ENCODE measurements at places on chromosomes 13 and 19. TPM values are rescaled to one million over a fixed set of nuclear protein-coding genes. Genes with fewer than 3 reads are reported as not detected.
A peak's percentile ranks its signal among the peaks of the same experiment; 100 is the strongest.

DNA sequence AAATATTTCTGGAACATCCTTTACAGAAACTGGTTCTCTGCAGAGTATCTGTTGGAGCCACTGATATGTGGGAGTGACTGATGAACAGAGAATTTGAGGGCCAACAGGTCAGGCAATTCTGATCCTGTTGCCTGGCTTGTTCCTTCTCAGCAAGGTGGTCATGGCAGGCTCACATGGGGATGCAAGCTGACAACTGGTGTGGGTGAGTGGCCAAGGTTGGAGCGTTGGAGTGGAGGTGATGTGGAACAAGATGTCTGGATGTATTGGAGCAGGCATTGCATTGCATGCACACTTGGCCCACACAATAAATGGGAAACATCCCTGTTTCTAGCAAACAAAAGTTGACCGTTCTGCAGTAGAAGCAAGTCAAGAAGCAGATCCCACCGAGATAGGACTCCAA is 380.7 kb downstream of the ZNF536 start:
- H3K4me1 ChIP-seq: no peaks in the 10 kb centered on the region
- H3K4me3 ChIP-seq: no peak overlapping the region
- H3K36me3 ChIP-seq: no peaks in the 10 kb centered on the region
- no peak overlapping the region for H3K27ac ChIP-seq
- H3K27me3 ChIP-seq: no peaks in the 10 kb centered on the region
- DNase-seq: no peak

The ZNF578 gene
- 0.27 TPM for polyA plus RNA-seq

DNA sequence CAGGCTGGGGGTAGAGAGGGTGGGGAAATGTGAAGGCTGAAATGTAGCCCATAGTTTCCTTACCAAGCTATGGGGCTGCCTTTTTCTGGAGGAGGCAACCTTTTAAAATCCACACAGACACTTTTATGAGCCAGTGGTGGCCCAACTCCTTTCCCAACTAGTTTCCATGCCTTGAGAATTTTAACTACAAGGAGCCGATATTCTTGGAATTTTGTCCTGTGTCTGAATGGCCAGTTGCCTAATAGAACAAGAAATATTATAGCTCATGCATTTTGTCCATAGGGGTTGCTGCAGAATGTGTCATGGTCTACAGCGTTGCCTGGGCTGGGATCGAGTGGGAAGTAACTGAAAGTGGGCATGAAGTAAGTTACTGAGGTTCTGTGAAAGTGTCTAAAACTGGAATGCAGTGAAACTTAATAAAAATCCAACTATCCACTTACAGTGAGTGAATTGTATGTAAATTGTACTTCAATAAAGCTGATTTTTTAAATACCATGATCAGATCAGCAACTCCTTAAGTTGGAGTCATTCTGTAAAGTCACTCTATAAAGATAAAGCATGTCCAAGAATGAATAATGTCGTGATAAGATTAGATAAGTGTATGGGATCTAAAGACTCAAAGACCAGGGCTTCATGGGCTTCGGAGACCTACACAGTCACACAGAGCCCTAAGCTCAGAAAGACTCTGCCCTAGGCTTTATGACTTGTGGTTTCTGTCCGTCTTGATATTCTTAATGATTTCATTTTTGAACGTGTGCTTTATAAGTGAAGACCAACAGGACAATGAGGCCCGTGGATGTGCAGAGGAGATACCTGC is 122.6 kb upstream of the FNDC3A start:
- H3K27me3 ChIP-seq: no peaks in the 10 kb centered on the region
- DNase-seq: no peak
- no peaks in the 10 kb centered on the region for H3K36me3 ChIP-seq
- H3K4me1 ChIP-seq: no peaks in the 10 kb centered on the region
- H3K4me3 ChIP-seq: no peak overlapping the region
- H3K27ac ChIP-seq: no peak overlapping the region

DNA sequence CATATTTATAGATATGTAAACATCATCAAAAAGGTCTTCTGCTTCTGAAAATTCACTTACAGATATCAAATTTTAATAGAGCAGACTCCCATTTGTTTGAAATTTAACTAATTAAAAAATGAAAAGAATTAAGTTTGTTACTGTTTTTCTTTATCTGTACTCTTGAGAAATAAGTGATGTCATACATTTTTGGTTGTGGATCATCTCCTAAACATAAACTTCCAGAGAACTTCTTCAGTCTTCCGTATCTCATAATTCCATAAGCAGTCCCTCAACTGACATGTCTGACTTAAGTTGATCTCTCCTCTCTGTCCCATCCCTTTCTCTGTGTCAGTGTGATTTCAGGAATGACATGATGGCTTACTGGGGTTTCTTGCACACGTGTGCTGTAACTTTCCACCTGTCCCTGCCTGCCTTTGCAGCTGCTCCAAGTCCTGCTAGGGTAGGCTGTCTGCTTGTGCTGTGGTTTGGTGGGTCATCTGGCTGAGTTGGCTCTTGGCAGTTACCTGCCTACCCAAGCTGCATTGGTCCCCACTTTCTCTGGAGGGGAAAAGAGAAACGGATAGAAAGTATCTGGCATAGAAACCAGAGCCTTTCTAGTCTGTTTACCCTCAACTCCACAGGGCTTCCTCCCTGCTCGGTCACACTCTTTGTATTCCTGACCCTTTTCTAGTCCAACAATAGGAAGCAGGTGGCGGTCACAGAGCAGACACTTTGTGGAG is 127.1 kb downstream of the GGACT start:
- H3K27ac ChIP-seq: no peak overlapping the region
- no peak for DNase-seq
- H3K4me3 ChIP-seq: no peak overlapping the region

- H3K27me3 ChIP-seq: no peaks in the 10 kb centered on the region
- H3K4me3 ChIP-seq: no peak overlapping the region
- H3K4me1 ChIP-seq: peaks cover 11% of the 10 kb centered on the region
- no peak for DNase-seq
- H3K36me3 ChIP-seq: peaks cover 3% of the 10 kb centered on the region
Observed at GRCh38 chr19:5993201-5993600, 15.3 kb upstream of the RANBP3 start.

The PSG6 gene
- polyA plus RNA-seq: not detected

DNA sequence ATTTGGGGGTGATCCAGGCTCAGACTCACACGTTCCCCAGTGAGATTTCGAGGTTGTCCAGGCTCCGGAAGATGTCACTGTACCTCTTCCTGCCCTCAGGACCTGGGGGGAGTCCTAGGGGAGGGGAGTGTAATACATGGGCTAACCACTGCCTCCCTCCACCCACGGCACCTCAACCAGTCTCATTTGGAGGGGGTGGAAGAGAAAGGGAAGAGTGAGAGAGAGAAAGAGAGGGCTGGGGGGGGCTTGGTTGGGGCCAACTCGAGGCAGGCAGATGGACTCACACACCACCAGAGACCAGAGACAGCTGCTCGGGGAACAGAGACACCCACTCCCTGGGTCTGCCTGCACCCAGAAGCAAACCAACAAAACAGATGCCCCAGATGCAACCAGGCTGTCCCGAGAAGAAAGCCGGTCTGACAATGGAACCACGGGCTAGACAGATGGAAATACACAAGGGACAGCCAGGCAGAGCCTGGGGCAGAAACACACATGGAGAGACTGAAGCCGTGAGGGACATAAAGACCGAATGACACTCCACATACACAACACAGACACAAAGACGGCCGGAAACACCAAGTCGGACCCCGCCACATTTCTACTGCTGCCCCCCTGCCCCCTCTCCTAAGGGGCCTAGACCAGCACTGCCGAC is 825 bp downstream of the GMIP start:
- H3K4me1 ChIP-seq: no peaks in the 10 kb centered on the region
- H3K36me3 ChIP-seq: peaks cover 19% of the 10 kb centered on the region
- H3K27ac ChIP-seq: no peak overlapping the region
- peak overlapping the region; percentile 64 for H3K4me3 ChIP-seq

DNA sequence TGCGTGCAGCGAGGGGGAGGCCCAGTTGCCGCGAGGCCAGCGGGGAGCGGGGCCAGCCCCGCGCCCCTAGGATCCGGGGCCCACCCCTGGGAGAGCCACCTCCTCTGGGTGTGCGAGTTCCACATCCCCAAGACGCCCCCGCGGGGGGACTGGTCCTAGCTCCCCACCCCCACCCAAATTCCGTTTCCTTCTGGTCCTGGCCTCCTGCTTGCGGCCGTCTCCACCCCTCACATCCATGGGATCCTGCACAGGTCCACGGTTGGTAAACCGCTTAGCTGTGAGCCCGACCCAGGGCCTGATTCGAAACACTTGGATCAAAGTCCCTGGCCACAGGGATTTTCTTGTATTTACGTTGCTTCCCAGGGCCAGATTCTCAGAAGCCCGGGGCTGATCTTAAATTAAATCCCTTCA is 324 bp upstream of the FBXO17 start:
- H3K27me3 ChIP-seq: peaks cover 3% of the 10 kb centered on the region
- no peaks in the 10 kb centered on the region for H3K4me1 ChIP-seq
- peak overlapping the region; percentile 82 for H3K27ac ChIP-seq
- peaks cover 13% of the 10 kb centered on the region for H3K36me3 ChIP-seq
- DNase-seq: peak; percentile 60
- no peak overlapping the region for H3K4me3 ChIP-seq

GRCh38 chr19:55590109-55590508 is 9.2 kb downstream of the FIZ1 start:
- no peak for DNase-seq
- no peak overlapping the region for H3K4me3 ChIP-seq
- H3K27me3 ChIP-seq: no peaks in the 10 kb centered on the region

- H3K4me3 ChIP-seq: no peak overlapping the region
- H3K27me3 ChIP-seq: no peaks in the 10 kb centered on the region
- H3K36me3 ChIP-seq: no peaks in the 10 kb centered on the region
- no peak overlapping the region for H3K27ac ChIP-seq
Observed at GRCh38 chr13:112261924-112262323, 114.2 kb upstream of the SPACA7 start.

GRCh38 chr19:33638167-33639034 is 16.6 kb downstream of the CHST8 start:
- H3K27ac ChIP-seq: no peak overlapping the region
- H3K27me3 ChIP-seq: no peaks in the 10 kb centered on the region
- H3K4me3 ChIP-seq: no peak overlapping the region
- H3K36me3 ChIP-seq: no peaks in the 10 kb centered on the region

DNA sequence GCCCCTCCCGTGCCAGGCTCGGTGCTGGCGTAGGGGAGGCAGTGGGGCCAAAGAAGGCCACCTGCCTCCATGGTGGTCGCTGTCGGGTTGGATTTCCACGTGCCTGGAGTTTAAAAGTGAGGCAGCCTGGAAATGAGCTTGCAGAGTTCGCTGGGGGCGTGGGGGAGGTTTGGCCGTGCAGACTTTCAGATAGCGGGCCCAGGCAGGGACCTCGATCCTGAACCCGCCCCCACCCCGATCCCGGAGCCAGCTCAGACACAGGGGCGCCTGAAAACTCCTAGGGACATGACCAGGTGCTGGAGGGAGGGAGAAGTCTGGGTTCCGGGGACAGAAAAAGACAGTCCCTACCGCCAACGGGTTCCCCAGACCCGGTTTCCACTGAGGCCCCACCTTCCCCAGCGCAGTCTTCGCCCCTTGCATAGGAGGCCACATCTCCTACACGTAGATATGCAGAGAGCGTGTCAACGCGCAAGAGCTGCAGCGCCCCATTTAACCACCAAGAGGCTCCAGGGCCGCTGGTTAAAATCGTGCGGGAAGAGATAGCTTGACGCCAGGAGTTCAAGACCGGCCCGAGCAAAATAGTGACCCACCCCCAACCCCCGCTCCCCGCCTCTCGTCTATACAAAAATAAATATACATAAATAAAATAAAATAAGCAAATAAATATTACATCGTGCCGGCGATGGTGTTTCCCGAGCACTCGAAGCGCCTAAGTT is 8.5 kb downstream of the CCDC8 start:
- H3K27me3 ChIP-seq: no peaks in the 10 kb centered on the region
- no peaks in the 10 kb centered on the region for H3K36me3 ChIP-seq
- DNase-seq: no peak
- peak overlapping the region; percentile 38 for H3K4me3 ChIP-seq
- H3K4me1 ChIP-seq: no peaks in the 10 kb centered on the region
- H3K27ac ChIP-seq: no peak overlapping the region

- DNase-seq: no peak
- no peaks in the 10 kb centered on the region for H3K27me3 ChIP-seq
- no peak within 1 kb of the TSS for H3K4me3 ChIP-seq
- H3K4me1 ChIP-seq: no peaks in the 10 kb centered on the region
- no peak within 1 kb of the TSS for H3K27ac ChIP-seq
Observed at GRCh38 chr19:3135961-3136683, at the start of gene GNA15. Gene GNA15 (plus strand): TSS chr19:3136033. CDS start chr19:3136451, 418 bp downstream.

DNA sequence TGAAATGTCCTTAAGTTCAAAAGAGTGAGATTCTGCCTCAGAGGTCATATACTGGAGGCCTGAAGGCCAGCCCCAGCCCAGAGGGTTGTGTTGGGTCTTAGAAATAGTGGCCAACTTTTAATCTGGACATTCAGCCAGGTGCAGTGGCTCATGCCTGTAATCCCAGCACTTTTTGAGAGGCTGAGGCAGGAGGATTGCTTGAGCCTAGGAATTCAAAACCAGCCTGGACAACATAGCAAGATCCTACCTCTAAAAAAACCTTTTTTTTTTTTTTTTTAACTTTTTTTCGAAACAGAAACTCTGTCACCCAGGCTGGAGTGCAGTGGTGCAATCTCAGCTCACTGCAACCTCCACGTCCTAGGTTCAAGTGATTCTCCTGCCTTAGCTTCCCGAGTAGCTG is 15.5 kb downstream of the DPF1 start:
- no peak for DNase-seq
- no peak overlapping the region for H3K4me3 ChIP-seq
- H3K36me3 ChIP-seq: peaks cover 47% of the 10 kb centered on the region
- no peaks in the 10 kb centered on the region for H3K27me3 ChIP-seq
- H3K27ac ChIP-seq: no peak overlapping the region
- no peaks in the 10 kb centered on the region for H3K4me1 ChIP-seq

DNA sequence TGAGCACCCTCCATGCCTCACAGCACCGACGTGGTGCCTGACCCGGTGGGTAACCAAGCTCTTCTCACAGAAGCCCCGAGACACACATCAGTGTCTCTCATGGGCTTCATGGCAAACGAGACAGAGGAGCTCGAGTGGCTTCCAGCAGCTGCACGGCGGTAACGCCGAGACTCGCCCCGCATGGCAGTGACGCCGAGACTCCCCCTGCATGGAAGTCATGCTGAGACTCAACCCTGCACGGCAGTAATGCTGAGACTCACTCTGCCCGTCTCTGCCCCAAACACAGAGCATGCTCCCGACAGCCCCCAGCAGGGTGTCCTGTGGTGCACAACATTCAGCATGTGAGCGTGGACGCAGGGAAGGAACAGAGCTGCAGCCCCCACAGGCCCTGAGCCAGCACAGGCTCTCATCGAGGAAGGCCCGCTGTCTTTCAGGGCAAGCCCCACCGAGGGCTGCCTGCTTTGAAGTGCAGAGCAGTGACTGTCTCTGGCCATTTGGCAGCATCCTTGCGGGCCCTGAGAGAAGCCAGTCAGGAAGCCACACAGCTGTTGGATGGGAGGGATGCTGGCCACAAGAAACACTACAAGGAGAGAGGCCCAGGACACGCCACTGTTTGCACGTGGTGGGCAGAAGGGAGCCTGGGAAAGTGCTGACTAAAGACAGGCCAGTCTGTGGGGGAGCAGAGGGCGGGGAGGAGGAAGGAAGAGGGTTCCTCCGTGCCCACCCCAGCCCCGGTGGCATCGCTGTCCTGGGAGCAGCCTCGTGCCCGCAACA is 9.5 kb downstream of the GAS6 start:
- H3K4me3 ChIP-seq: no peak overlapping the region
- H3K27me3 ChIP-seq: no peaks in the 10 kb centered on the region
- no peaks in the 10 kb centered on the region for H3K36me3 ChIP-seq
- no peak for DNase-seq

Data from small intestine (tissue), 16 donors.